ENCODE measurements at places on chromosomes 16 and 17.
A peak's percentile ranks its signal among the peaks of the same experiment; 100 is the strongest.

DNA sequence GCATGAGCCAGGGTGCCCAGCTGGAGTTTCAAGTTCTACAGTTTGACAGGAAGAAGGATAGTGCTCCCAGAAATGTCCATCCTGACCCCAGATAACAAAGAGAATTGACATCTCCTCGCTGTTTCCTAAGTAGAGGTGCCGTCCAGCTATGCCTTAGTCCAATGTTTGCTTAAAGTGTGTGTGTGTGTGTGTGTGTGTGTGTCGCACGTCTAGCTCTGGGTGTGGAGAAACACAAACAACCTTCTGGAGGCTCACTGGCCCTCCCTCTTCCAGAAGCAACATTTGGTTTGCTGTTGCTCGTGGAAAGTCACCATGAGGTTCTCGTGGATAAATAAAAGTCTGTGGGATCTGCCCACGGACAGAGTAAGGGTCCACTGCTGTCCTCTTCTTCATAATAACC is 22.1 kb downstream of the EMP2 start:
- no peak for DNase-seq

DNA sequence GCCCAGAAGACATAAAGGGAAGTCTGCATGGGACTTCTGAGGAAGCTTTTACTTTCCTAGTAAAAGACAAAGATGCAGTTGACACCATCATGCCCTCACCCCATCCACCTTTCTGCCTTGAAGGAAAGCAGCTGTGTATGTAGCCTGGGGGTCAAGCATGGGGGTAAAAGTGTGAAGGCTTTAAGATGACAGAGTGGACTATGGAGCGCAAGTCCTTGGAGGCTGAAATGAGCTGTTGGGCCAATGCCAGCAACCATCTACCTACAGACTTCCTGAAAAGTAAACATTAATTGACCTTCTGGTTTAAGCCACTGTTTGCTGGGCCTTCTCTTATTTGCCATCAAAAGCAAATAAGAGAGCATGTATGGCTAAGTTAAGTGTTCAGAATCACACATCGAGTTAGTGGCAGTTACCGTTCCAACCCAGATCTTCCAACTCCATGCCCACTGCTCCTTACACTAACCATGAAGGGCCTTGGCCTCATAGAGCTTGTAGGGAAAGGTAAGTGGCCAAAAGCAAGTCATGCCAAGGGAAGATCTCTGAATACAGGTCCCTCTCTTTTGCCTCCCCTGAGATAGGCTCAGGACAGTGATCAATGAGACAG is 30.0 kb downstream of the SLC13A5 start:
- DNase-seq = no peak

DNA sequence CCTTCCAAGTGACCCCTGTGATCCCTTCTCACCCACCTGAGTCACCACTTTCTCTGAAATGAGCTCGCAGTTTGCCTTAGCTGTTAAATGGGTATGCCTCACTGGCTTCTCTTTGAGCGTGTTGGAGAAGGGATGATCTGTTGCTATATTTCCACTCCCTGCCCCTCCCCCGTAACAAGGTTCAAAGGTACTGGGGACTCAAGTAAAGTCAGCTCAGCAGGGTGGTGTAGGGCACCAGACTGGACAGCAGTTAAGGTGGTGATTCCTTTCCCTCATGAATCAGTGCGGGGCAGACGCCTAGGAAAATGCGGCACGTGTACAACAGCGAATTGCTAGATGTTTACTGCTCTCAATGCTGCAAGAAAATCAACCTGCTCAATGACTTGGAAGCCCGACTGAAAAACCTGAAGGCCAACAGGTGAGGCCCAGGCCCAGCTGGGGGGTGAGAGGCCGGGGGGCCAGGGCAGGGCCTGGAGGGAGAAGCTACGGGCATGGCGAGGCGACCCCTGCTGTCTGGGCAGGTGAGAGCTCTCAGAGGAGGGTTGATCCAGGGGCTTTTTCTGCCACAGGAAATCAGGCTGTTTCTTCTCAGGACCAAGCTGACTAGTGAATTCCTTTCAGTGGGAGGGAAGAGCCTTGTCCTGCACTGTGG is 130.3 kb downstream of the RAB11FIP4 start:
- no peak for DNase-seq

DNA sequence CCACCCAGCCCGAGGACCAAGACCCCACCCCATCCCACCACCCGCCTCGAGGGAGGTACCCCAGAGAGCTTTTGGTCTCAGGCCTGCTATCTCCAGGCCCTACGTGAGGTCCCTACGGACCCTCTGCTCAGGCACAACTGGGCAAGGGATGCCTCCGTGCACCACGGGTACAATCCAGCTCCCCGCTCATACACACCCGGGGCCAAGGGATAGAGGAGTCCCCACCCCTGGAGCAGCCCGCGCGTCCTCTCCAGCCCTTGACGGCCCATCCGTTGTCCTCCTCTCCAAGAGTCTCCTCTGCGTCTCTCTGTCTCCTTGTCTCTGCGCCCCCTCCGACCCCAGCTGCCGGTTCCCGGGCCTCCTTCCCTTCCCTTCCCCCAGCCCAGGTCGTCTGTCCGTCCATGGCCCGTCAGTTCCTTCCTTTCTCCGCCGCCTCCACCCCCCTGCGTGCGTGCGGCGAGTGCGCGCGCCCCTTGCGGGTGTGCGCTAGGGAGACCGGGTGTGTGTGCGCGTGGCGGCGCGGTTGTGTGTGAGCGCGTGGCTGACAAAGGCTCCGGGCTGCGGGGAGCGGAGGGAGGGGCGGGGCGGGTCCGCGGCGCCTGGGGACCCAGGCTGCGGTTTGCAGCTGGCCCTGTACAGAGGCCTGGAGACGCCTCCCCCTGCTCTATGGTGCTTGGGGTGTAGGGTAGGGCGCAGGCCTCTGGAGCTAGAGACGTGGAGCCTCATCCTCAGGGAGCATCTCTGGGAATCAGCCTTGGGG is 930 bp downstream of the SPNS2 start:
- no peak for DNase-seq

GRCh38 chr17:64573214-64573613 is 66.4 kb downstream of the CEP95 start:
- DNase-seq = no peak

DNA sequence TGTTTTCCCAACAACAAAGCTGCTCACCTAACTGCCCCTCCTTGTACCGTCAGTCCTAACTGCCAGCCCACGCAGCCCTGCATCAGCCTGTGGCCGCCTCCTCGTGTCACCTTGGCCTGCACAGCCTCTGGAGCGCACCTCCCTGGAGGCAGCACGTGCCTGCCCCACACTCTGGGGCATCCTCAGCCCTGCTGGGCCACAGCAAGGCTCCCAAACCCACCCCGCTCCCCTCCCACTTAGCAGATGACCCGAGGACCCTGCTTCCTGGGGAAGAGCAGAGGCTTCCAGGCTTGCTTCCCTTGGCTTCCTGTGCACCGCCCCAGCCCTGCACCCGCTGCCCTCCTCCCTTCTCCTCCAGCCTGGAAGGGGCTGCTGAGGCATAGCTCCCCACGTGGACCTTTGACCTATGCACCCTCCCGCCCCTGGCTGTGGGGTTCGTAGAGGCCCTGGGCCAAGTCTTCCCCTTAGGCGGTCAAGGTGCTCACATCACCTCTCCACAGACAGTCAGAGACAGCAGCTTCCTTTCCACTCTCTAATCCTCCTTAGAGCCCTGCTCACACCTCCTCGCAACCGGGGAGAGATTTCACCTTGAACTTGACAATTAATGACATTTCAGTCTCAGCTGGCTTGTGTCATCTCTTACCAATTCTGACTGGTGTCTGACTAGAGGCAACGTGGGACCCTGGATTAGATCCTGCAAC is 115.0 kb downstream of the MGAT5B start:
- no peak for DNase-seq

- no peak for DNase-seq
These were observed 44.1 kb upstream of the MYH10 start for GRCh38 chr17:8674344-8675305.

- no peak for DNase-seq
These were observed 151.4 kb downstream of the BANP start for GRCh38 chr16:88102597-88102996.

GRCh38 chr16:87602821-87603683 is 744 bp downstream of the JPH3 start:
- DNase-seq = no peak

GRCh38 chr17:72118335-72119076 is 2.3 kb upstream of the SOX9 start:
- peak; percentile 68 for DNase-seq

- peak; percentile 86 for DNase-seq
These were observed 15.6 kb upstream of the PDK2 start for GRCh38 chr17:50079334-50080095.

GRCh38 chr17:2710071-2710802 is 1.3 kb downstream of the CLUH start:
- no peak for DNase-seq

DNA sequence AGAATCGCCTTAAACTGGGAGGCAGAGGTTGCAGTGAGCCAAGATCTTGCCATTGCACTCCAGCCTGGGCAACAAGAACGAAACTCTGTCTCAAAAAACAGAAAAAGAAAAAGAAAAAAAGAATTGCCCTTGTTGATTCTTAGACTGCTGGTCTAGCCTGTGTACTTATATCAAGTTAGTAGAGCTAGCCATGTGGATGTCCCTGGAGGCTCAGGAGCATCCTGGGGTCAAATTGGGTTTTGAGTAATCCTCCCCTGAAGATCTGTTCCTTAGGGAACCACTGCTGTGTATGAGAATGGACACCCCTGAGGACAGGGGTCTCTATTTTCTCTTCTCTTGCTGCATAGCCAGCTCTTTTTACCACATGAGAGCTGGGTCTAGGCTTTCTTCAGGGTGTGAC is 21.5 kb downstream of the SLC7A6OS start:
- DNase-seq = no peak

DNA sequence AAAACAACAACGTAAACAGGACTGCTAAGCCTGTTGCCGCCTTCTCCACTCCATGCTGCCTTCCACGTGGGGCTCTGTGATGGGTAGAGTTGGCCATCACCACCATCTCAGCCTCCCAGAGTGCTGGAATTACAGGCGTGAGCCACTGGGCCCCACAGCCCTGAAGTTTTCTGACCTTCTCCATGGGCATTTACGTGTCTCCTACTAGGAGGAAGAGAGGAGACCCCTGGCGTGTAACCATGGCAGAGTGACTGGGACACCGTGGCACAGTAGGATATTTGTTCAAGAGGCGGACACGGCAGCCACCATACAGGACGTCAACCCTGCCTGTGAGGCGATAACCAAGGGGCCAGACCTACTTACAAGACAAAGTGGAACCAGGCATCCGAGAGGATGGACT is 31.1 kb downstream of the TRPV3 start:
- no peak for DNase-seq

DNA sequence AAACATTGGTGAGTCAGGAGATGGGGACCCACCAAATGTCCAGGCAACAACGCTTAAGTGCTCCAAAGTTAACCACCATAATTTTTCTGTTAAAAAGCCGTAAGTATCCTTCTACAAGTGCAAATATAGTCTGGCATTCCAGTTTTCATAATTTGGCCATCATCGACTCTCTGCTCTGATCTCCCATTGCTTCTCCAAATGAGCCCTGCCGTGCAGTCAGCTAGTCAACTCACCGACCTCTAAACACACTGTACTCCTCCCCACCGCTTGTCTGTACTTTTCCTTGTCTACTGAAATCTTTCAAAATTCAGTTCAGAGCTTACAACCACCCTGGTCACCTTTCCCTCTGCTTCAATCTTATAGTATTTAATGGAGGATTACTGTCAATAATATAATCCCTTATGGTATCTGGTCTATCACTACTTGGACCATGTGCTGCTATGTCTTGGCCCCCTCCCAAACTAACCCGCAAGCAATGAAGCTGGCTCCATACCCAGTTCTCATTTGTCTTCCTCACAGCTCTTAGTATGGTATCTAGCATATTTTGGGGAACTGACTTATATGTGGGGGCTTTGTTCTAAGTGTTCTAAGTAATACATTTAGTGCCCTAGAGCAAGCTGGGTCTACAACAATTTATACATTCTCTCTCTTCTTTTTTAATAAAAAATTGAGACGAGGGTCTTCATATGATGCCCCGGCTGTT is 52.7 kb upstream of the SLC25A19 start:
- no peak for DNase-seq
